ENCODE measurements at places on chromosomes 3 and 15. TPM values are rescaled to one million over a fixed set of nuclear protein-coding genes. Genes with fewer than 3 reads are reported as not detected.

- no peak for DNase-seq
Measured at GRCh38 chr15:93330912-93331544, 242.0 kb upstream of the RGMA start.

Gene CYP8B1
- total RNA-seq: not detected

Gene CTXN2
- not detected for total RNA-seq

DNA sequence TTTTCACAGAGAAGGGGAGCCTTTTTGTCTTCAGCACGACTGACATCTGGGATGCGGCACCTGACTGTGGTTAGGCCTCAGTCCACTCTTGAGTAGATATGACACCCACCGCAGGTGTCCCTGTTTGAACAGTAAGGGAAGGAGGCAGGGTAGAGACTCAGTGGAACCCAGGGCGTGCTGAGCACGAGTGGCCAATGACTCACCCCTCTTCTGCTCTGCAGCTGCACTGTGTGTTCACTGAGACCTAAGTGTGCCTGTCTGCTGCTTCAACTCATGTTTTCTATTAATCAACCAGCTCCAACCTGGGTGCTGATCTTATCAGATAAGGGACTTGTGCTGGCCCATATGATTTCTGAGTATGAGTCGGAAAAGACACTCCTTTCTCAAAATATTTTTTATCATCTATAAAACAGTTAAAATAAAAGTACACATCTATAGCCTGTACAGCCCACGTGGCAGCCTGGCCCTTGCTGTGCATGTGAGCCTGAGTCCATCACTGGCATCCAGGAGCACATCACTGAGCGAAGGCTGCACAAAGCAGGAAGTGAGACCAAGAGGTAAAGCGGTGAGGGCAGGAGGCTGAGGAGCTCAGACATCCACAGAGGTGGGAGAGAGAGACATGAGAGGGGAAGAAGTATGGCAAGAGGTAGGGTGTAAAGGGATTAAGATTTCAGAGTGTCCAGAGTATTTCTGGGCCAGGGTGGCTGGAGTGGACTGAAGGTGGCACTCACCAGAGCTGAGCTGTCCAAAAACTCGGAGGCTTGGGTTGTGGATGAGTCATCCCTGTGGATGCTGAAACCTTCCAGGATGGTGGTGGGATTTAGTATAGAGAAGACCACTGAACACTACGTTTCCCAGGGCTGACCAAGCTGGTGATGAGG, 49.2 kb downstream of the SLC41A3 start:
- DNase-seq: no peak

Gene ALDH1A2
- total RNA-seq: 27.3 TPM

All from upper lobe of right lung (tissue), 1 donor.